ENCODE measurements at places on chromosomes 13 and 19.
A peak's percentile ranks its signal among the peaks of the same experiment; 100 is the strongest.

DNA sequence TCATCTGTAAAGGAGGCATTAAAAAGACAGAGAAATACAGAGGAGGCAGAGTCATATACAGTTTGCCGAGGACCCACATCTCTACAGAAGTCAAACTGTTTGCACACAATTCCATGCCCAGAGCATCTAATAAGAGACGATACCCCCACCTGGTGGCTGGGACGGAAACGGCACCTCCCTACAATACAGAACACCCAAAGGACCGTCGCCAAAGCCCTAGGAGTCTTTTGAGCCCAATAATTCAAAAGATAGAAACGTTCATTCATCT lies 703 bp upstream of the PLEKHG2 start:
- peak; percentile 84 for DNase-seq

GRCh38 chr13:34294483-34295129 lies 476.7 kb downstream of the RFC3 start:
- no peak for DNase-seq

GRCh38 chr19:13557756-13558398 lies 51.6 kb upstream of the CACNA1A start:
- DNase-seq, result no peak

DNA sequence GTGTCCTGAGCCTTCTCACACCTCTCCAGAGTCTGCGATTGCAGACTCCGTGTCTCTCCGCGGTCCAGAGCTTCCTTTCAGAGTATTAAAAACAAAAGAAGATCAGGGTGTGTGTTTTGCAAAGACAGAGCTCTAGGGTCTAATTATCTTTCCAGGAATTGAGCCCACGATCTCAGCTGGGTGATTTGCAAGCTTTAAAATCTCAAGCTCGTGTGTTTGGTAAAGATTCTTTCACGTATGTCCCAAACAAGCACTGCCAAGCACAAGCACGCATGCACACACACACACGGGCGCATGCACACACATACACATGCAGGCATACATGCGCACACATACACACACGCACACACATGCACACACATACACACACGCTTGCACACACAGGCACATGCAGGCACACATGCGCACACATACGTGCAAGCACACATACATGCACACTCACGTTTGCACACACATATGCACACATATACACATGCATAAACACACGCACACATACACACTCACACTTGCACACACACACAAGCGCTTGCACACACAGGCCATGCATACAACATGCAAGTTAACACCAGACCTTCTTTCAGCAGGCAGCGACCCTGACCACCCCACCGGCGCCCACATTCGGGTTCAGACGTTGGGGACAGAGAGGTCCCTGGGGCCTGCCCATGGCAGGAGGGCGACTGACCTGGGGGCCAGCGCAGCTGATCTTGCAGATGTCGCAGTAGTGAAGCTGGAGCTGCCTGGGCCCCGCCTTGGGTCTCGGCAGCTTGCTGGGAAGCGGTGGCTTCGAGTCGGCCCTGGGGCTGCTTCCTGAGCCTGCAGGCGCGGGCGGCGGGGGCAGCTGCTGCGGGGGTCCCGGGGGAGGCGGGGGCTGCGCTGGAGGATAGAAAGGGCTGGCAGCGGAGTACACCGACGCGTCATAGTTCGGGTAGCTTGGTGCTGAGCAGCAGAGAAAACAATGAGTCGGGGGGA lies 37.9 kb downstream of the ZFR2 start:
- no peak for DNase-seq

DNA sequence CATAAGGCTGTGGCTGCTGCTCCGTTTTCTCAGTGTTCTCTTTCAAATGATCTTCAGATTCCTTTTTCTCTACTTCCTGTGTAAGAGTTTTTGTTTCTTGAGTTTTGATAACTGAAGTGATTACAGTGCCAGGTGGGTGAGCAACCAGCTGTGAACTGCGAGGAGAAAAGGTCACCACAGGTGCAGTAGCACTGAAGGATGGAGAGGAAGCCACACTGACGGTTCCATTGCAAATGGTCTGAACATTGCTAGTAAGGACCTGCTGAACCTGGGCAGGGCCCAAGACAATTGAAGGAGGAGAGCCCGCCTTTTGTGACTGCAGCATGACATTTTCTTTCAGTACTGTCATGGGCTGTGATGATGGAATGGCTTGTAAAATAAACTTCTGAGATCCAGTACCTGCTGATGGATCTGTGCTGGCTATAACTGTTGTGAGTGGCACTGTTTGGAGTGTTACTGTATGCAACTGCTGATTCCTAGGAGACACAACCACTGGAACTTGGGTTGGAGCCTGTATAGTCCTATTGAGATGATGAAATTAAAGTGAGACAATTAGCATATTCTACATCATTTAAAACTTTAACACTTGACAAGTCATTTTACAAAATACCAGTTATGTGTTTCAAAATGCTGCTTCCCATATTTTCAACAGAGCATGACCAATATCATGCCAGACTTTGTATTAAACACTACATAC lies 85.5 kb downstream of the ELF1 start:
- DNase-seq, result no peak

GRCh38 chr13:102680842-102681740 lies 13.8 kb downstream of the METTL21C start:
- DNase-seq, result no peak

GRCh38 chr19:35882114-35882832 lies 13.9 kb downstream of the APLP1 start:
- peak; percentile 32 for DNase-seq

DNA sequence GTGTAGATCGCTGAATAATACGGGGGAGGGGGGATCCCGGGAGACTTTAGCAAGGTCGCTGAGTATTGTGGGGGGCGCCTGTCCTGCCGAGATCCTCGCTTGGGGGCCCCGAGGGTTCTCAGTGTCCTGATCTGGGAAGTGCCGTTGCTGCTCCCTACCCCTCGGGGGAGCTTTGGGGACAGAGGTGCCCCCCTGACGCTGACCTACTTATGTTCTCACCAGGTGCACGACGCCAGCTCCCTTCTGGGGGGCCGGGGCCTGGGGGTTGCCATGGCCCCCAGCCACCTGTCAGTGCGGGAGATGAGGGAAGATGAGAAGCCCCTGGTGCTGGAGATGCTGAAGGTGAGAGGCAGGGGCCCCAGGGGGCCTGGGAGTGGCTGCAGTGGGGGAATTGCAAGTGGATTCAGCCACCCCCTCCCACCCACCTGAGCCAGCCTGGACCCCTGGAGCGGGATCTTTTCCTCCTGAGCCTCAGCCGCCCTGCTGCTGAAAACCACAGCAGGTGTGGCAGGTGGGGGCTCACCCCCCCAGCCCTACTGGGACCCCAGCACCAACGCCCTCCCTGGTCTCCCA lies 537 bp downstream of the NAT14 start:
- no peak for DNase-seq

GRCh38 chr13:35643625-35644024 lies 167.1 kb upstream of the MAB21L1 start:
- DNase-seq, result no peak

GRCh38 chr13:34578471-34578870 lies 363.6 kb upstream of the NBEA start:
- no peak for DNase-seq

DNA sequence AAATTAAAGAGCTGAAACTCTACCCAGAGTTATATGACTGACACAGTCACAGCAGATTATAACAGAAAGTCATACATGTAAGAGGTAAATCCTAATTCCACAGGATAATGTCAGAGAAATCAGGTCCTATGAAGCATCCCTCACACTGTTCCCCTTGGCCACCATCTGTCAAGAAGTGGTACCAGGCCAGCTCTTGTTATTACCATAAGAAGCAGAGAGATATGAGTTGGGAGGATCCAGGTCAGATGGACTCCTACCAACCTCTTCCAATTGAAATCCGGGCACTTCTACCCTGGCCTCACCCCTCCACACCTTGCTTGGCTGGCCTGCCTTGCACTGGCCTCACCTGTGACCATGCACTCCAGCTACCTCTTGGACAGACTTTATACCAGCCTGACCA lies 353.2 kb downstream of the DNAJC15 start:
- no peak for DNase-seq

DNA sequence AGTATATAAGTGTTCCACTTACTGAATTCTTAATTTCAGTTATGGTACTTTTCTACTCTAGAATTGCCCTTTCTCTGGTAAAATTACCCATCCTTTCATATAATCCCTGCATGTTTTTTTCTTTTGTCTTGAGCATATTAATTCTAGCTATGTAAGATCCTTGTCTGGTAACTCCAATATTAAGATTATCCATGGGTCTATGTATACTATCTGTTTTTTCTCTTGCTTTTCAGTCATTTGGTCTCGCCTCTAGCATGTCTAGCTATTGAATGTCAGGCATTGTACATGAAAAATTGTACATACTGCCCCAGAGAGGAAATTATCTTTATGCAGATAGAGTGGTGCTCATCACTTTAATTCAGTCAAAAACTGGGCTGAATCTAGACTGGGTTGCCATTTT lies 50.4 kb upstream of the CALM3 start:
- DNase-seq, result no peak

- no peak for DNase-seq
These were observed 54.0 kb downstream of the ING1 start for GRCh38 chr13:110767476-110767875.

GRCh38 chr13:86563308-86563707 lies 764.1 kb upstream of the SLITRK6 start:
- DNase-seq, result no peak

DNA sequence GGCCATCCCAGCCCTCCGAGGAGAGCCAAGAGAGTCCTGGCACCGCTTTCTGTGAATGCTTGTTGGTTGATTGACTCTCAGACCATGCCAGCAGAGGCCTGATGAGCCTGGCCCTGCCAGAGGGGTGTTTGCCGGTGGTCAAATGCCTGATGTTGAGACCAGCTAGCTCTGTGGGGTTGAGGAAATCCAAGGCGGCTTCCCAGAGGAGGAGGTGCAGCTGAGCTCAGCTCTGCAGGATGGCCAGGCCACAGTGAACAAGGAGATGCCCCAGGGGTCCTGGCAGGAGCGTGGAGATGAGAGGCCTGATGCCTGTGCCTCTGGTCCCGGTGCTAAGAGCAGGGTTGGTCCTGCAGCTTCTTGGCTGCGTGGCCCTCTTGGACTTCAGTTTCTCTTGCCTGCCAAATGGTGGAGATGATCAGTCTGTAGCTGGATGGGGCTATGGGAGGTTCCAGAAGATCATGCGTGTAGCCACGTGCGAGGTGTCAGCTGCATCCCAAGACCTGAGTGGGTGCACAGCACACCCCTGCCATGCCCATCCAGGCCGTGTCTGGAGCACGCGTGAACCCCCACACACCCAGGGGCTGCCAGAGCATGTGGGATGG lies 16.8 kb downstream of the NFIC start:
- DNase-seq, result no peak

- no peak for DNase-seq
These were observed 15.8 kb upstream of the FEM1A start for GRCh38 chr19:4775627-4776152.

DNA sequence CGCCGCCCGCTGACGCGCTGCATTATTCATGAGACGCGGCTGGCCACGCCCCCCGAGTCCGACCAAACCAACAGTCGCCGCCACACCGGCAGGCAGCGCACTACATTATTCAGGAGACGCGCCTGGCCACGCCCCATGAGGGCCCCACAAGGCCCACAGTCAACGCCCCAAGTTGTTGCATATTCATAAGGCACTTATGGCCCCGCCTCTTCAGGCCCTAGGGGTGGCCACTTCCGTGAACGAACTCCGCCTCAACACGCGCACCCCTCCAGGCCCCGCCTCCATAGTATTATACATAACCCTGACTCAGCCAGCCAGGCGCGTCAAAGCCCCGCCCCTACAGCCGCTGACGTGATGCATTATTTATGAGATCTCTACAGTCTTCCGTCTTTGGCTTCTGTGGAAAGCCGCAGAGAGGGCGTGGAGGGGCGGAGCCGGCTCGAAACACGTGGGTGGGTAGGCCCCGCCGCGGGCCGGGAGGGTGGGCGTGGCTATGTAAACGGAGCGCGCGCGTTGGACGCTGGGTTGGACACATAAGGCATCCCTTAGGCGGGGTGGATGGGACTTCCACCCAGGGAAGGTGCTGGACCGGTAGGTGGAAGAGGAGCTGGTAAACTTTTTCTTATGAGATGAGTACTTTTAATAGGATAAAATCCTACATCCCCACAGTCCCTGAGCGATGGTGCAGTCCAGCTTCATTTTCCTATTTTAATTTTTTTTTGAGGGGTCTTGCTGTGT lies 423 bp upstream of the ELL start:
- DNase-seq, result peak; percentile 100

GRCh38 chr19:41941410-41942202 lies 13.4 kb upstream of the ERFL start:
- no peak for DNase-seq

GRCh38 chr13:41409611-41410010 lies 47.7 kb upstream of the RGCC start:
- no peak for DNase-seq

DNA sequence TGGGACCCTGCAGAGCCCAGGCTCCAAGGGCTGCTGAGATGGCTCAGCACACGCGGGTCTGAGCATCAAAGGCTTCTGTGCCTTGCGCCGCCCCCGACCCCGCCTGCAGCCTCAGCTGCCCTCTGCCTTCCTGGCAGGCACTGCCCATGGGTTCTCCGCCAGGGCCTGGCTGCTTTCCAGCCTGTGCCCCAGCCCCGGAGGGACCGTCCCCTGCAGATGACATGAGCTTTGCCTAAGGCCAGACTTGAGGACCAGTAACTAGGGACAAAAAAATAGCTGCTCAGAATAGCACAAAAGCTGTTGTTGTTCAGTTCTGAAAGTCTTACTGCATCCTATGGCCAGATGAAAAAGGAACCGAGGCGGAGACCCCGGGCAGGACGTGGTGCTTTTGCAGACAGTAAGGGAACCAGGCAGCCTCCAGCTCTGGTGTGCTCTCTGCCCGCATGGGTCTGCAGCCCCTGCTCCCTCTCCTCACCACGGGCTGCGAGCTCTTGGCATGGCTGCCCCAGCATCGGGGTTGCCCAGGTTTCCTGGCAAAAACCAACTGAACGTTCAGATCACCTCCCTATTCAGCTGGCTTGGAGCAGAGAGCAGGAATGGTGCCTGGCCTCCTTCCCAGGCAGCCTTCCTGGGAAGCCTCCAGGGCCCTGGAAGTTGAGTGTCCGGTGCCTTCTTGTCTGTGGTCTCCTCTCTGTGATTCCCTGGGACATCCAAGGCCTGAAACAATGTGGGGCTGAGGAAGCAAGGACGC lies 12.5 kb upstream of the CFAP97D2 start:
- no peak for DNase-seq

- DNase-seq, result no peak
These were observed 1.0 kb upstream of the CKM start for GRCh38 chr19:45323671-45324081.

DNA sequence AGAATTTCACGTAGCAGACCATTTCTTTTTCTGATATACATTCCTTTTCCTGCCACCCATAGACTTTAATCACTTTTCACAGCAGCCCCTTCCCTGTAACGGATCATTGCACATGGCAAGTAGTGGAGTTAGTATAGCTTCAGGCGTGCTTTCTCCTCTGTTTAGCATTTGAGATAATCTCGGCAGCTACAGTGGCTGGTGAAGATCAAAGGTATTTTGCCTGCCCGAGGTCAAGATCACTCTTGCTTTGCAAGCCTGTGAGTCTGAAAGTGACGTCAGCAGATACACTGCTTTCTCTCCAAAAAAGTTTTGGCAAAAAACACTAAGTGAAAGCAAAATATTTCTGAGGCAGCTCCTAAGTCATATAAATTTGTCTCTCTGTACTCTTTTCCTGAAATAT lies 260.0 kb downstream of the NDFIP2 start:
- DNase-seq, result no peak

Measured in activated T-cell treated with anti-CD3 and anti-CD28 coated beads for 24 hours (primary cell).